T1000 (cell line): ENCODE measurements at places on chromosomes 11 and 22.

- DNase-seq = no peak
These were observed 89.3 kb downstream of the BCR start for GRCh38 chr22:23269441-23270211.

- DNase-seq = no peak
These were observed 76.0 kb downstream of the PACSIN2 start for GRCh38 chr22:42938976-42939375.

- DNase-seq = no peak
These were observed 50.4 kb downstream of the NELL1 start for GRCh38 chr11:20719821-20720220.

DNA sequence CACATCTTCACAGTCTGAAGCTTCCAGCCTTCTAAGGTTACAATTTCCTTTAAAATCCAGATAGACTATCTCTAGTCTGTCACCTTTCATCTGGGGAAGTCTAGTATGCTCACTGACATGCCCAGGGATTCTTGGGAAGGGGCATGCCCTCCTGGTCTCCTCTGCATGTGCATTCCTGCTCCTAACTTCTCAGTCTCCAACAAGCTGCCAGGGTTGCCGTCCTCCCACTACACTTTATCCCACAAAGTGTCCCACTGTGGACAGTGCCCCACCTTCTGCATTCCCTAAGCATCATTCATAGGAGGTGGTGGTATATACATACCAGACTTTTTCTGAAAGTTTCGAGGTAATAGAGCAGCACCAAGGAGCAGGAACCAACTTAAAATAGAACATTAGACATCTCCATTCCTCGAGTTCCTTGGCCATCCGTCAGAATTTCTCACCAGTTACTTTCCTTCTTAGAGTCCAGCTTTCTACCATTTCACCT, 28.7 kb downstream of the EIF3F start:
- DNase-seq = no peak

DNA sequence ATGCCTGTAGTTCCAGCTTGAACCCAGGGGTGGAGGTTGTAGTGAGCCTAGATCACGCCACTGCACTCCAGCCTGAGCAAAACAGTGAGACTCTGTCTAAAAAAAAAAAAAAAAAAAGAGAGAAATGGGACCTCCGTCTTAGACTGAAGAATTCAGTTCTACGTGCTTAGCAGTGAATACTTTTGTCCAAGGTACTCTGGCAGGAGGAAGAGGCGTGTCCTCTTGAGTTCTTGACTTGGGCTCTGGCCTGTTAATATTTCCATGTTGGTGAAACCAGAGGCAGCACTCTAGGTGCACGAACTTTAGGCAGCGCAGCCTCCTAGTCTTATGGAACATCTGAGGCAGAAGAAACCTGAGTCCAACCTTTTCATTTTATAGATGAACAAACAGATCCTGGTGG, 2.4 kb downstream of the HMBS start:
- DNase-seq = no peak

- no peak for DNase-seq
These were observed 12.2 kb downstream of the ARAP1 start for GRCh38 chr11:72740060-72740424.

DNA sequence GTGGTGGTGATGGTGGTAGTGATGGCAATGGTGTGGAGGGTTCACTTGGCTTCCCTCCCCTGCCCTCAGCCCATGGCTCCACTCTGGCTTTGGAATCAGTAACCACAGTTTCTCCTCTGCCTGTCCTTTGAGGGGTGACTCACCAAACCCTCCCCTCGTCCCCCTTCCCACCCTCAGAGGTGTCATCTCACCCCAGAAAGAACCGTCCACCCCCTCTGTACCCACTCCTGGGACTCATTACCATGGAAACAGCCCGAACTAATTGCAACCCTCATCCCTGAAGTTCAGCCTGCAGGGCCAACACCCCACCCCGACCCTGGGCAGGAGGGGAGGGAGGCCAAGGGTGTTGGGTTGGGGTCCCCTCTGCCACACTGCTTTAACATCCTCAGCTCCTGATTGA, 26.6 kb downstream of the PHLDB1 start:
- DNase-seq = no peak

DNA sequence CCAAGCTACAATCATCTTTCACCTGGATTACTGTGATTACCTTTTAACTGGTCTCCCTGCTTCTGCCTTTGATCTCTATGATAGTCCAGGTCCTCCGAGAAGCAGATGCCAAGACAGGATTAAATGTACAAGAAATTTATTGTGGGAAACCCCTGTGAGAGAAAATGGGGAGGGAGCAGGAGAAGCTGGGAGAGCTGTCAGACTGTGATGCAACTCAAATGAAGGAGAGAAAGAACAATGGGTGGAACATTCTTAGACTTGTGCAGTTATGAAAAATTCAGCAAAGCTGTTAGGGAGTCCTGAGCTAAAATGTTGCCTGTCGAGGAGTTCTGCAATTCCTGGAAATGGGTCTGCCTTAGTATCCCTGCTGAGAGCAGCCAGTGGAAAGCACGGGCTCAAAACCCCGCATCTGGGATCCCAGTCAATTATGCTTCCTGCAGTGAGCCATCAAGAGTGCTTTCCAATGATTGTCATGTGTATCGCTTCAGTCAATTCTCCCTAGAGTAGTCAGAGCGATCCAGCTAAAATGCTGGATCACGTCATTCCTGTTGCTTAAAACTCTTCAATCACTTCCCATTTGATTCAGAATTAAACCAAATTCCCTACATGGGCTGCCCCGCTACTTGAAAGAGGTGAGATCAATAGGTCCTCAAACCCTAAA, 16.5 kb upstream of the CSTF3 start:
- no peak for DNase-seq

DNA sequence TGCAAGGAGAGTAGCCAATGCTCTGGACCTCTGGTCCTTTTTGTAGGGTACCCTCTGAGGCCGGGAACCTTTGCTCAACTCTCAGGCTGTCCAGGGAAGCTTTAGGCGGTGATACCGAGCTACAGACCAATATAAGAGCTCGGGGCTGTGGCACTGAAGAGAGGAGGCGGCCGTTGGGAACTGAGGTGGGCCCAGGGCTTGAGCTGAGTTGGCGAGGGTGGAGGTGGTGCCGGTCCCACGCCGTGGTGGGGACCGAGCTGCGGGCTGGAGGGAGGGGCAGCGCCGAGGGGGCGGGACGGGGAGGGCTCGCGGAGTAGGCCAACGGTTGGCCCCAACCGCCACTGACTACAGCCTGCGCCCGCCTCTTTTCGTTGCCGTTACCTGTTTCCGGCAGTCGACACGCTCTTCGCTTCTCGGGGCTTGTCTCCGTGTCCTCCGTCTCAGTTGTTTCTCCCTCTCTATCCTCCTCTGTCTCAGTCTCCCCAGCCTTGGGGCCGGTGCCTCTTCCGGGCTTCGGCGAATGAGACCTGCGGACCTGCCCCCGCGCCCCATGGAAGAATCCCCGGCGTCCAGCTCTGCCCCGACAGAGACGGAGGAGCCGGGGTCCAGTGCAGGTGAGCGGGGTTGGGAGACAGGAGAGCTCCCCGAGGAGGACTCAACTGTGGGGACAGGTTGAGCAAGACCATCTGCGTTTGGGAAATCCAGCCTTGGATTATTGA, at the start of gene NEU3:
Gene NEU3 (plus strand): TSS at position 393 of the 719 bp plus-strand sequence. CDS start 128 bp downstream, at position 521.
- DNase-seq = peak; percentile 66

DNA sequence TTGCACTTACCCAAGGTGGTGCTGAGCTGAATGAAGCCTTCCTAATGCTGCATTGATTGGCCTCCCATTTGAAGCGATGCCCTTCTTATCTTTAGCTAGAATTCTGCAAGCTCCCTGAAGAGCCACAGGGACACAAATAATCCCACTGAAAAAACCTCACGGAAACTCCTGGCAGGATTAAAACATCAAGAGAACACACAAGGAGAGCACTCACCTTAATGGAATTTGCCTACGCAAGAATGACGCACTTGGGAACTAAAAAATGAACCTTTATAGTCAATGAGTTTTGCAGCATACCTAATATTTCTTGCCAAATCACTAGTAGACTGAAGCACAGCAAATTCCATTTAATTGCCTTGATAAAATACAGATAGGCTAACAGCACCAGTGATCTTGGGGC, 232.8 kb upstream of the UBASH3B start:
- DNase-seq = no peak

DNA sequence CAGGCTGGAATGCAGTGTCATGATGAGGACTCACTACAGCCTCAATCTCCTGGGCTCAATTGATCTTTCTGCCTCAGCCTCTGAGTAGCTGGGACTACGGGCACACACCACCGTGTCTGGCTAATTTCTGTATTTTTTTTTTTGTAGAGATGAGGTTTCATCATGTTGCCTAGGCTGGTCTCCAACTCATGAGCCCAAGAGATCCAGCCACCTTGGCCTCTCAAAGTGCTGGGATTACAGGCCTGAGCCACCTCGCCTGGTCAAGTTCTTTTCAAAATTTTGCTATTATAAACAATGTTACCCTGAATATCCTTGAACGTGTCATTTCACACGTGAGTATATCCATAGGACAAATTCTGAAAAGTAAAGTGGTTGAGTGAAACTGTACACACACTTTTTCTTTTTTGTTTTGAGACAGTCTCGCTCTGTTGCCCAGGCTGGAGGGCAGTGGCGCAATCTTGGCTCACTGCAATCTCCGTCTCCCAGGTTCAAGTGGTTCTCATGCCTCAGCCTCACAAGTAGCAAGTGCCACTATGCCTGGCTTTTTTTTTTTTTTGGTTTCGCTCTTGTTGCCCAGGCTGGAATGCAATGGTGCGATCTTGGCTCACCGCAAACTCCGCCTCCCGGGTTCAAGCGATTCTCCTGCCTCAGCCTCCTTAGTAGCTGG, 21.6 kb upstream of the EP300 start:
- no peak for DNase-seq

- no peak for DNase-seq
These were observed 49.8 kb downstream of the PACSIN2 start for GRCh38 chr22:42964994-42965699.

DNA sequence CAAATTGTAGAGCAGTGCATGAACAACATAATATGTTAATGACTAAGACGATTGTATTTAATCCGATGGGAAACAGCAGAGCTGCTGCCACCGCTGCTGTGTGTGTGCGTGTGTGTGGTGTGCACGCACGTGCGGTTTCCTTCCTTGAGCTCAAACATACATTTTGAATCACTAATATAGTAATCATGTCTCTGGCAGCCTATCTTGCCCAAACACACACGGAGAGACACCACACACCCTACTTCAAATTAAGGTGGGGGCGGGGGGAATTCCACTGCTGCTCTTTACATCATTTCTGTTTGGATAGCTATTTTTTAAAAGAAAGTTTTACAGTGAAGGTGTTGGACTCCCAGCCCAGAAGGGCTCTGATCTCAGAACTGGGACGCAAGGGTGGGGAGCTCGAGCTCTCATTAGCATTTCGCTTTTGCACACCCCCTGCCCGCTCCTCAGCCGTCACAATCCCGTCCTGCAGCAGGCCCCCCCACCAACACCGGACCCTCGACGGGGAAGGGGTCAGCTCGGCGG, 651 bp upstream of the FAM83F start:
- DNase-seq = no peak

DNA sequence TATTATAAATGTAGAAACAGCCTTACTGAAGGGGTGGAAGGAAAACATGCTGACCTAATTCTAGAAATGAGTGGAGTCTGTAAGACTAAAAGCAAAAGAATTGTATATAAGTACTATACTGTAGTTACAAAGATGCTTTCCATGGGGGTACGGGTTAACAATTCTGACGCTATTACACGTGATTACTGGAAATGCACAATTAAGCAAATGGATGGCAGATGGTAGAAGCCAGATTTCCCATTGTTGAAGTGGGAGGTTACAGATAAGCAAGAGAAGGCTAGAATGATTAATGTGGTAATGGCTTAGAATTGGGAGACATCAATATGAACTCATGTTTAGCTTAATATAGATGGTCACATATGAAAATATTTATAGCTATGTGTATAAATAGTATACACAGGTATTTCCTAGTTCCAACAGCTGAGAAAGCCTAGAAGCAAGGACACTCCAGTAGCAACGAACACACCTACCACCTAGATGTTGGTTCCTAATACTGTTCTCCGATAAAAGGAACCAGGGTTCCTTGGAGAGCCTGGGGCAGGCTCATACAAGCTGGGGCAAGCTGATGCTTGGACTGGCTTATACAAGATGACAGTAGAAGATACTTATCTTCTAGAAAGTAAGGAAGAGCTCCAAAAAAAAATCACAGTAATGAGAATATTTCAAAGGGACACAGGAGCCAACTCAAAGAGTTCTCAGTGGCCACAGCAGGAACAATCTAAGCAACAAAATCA, 13.5 kb downstream of the SMC1B start:
- DNase-seq = no peak

GRCh38 chr11:6855971-6856541, 6.8 kb upstream of the OR10A2 start:
- no peak for DNase-seq

GRCh38 chr11:130216591-130217132, 57.1 kb downstream of the ST14 start:
- no peak for DNase-seq

GRCh38 chr11:58905721-58906547, 33.4 kb upstream of the GLYATL1 start:
- DNase-seq = no peak

GRCh38 chr11:2090172-2091111, 48.7 kb downstream of the IGF2 start:
- no peak for DNase-seq

DNA sequence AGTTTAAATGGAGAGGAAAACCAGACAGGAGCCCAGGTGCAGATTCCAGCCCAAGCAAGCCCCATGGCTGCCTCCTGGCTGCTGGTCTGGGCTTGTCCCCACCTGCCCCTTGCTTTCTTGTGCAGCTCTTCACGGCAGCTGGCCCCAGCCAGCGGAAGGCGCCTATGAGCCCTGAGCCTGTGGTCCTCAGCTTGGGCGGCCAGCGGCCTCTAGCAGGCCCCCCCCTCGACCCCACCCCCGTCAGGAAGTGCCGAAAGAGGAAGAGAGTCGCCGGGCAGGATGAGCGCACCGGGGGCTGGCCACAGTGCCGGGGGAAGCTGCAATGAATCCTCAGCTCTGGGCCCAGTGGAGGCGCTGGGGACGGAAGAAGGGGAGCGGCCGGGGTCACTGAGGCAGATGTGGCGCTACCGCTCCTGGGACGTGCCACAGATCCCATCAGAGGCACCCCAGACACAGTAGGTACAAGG, 2.1 kb upstream of the DGKZ start:
- DNase-seq = no peak

DNA sequence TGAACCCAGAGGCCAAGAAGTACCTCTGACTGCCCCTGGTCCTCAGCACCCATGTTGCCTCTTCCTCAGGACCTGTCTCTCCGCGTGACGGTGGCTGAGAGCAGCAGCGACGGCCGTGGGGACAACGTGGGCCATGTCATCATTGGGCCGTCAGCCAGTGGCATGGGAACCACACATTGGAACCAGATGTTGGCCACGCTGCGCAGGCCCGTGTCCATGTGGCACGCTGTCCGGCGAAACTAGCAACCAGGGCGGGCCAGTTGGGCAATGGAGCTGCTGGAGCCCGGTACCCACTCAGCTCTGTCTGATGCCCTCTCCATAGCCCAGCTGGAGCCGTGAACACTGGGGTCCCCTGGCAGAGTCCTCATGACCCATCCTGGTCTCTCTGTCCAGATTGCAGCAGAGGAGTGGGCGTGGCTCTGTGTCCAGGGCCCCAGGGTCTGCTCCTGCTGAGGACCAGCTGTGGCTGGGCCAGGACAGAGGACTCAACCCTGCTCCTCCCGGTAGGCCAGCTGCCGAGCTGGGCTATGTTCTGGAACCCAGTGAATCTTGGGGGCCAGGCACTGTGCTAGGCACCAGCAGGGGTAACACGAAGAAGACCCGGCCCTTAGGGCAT, 8.0 kb upstream of the RHOD start:
- DNase-seq = no peak

- DNase-seq = peak; percentile 85
These were observed 1.0 kb upstream of the POLD4 start for GRCh38 chr11:67354075-67355022.
